ENCODE measurements at places on chromosomes 3 and 15.

DNA sequence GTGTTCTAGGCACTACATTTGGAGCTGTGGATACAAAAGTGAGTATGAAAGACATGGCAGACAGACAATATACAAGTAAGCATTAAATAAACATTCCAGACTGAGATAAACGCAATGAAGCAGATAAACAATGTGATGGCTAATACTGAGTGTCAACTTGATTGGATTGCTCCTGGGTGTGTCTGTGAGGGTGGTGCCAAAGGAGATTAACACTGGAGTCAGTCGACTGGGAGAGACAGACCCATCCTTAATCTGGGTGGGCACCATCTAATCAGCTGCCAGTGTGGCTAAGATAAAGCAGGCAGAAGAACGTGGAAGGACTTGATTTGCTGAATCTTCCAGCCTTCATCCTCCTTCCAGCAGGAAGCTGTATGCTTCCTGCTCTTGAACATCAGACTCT, 77.2 kb downstream of the CADPS start:
- no peak for DNase-seq

DNA sequence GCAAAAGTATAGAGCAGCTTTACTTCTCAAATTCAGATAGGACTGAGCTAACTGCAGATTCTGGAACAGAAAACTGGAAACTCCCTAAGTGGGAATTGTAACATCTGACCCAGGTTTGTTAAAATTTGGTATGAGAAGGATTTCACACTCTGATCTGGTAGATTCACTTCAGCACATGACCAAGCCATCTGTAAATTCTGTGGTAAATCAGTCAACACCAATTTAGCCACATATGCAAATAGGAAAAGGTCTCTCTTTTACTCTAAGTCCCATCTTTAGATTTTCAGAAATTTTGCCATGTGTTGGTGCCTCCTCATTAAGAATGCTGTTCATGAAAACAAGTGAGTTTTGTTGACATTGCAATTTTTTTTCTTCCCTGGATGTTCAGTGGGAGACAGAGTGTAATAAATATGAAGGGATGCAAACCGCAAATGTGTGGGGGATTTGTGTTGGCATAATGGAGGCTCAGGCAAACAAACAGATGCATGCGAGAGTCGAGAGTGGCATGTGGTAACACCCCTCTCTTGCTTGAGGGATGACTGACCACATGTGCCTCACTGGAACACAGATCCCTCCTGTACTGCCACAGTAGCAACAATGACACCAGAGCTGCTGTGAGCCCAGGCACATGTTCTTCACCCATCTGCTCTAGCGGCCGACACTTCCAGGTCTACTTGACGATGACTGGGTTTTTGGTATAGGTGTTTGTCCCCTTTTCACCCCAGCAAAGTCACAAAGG, 146.6 kb downstream of the FEZF2 start:
- no peak for DNase-seq

DNA sequence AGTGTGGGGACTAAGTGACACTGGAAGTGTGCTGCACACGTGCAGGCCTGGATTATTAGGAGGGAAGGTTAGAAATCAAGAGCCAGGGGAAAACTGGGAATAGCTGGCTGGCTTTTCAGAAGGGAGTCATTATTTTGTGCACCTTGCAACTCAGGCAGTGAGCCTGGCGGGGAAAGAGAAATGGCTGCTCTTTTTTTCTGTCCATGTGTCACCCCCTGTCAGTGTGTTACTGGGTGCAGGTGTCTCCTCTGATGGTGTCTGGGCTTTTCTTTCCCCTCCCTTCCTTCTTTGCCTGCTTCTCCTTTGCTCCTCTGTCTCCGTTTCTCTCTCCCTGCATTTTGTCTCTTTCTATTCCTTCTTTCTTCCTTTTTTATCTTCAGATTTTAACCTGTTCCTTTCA, 130.7 kb downstream of the APBA2 start:
- DNase-seq = no peak

- DNase-seq = no peak
These were observed 162.3 kb downstream of the PGPEP1L start for GRCh38 chr15:98845138-98845884.

DNA sequence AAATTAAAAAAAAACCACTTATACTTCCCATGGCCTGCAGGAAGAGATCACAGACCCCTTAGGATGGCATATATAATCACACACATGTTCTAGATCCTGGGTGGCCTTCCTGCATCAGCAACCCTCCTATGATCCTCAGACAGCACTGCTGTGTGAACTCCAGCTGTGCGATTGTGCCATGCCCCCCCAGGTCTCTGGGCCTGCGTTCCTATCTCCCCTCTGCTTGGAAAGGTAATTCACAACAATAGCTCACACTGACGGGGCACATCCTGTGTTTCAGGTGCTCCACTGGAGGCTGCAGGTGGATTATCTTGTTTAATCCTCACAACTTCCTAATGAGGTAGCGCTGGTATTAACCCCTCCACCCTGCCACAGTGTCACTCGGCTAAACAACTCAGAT, 71.2 kb upstream of the GLCE start:
- DNase-seq = no peak

GRCh38 chr15:74610302-74610951, 5.2 kb upstream of the CLK3 start:
- no peak for DNase-seq

DNA sequence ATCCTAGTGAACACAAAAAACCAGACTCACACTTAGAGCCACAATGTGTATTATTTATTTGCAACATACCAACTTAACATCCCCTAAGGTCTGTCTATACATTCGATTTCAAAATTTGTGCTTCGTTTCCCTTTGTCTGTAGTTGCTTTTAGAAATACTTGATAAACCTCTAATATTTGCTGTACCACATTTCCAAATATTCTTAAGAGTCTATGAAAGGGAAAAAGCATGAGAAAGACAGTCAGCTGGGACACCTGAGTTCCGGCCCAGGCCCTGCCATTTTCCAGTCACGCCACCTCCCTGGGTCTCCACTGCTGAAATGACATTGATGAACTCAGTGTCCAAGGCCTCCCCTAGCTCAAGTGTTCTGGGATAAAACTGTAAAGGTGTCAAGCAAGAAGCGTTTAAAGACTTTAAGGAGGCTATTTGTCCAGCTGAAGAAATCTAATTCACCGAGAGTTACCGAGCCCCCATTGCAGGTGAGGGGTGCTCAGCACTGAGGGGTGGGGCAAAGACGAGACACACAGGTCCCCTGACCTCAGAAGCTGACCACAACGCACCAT, 26.6 kb downstream of the LRRC2 start:
- DNase-seq = peak; percentile 41

- DNase-seq = no peak
These were observed 51.0 kb downstream of the ATP8B4 start for GRCh38 chr15:50068016-50068415.

GRCh38 chr3:129230311-129231019, 18.9 kb upstream of the COPG1 start:
- no peak for DNase-seq

- DNase-seq = no peak
These were observed 91.5 kb downstream of the RPL22L1 start for GRCh38 chr3:170778240-170779217.

- no peak for DNase-seq
These were observed 2.2 kb upstream of the PRKCD start for GRCh38 chr3:53158765-53159155.

DNA sequence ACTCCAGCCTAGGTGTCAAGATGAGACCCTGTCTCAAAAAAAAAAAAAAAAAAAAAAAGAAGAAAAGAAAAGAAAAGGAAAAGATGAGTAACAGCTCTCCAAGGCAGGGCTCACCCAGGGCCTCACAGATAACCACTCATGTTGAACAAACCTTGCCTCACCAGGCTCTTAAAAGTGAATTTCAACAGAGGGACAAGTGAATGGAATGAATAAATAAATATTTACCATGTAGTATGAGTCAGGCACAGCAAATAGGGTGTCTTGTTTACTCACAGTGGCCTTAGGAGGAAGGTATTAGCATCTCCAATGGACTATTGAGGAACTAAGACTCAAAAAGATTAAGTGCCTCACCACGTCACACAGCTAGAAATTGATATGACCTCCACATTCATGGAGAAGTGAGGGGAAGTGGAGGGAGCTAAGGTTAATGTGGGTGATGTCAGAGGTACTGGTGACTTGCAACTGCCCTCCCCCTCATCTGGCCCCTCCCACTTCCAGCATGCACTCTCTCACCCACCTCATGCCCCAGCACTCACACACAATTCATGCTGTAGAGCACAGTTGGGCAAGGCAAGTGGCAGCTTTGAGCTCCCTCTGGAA, 255.5 kb downstream of the UACA start:
- no peak for DNase-seq

DNA sequence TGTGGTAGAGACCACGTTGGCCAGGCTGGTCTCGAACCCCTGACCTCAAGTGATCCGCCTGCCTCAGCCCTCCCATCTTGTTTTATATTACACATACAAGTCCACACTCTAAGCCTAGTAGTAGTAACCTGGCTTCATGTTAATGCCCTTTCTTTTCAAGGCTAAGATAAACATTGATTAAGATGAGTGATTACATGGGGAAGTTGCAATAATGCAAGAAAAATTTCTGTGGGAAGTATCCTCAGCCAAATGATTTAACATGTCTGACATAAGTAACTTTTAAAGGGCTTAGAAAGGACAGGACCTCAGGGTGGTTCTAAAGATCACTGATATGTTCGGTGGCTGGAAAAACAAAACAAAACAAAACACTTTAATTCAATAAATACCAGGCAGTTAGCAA, 72.1 kb downstream of the SFMBT1 start:
- DNase-seq = no peak

- DNase-seq = no peak
These were observed 47.0 kb upstream of the ACKR4 start for GRCh38 chr3:132549890-132550578.

- no peak for DNase-seq
These were observed 79.9 kb downstream of the MBNL1 start for GRCh38 chr3:152348436-152349177.

DNA sequence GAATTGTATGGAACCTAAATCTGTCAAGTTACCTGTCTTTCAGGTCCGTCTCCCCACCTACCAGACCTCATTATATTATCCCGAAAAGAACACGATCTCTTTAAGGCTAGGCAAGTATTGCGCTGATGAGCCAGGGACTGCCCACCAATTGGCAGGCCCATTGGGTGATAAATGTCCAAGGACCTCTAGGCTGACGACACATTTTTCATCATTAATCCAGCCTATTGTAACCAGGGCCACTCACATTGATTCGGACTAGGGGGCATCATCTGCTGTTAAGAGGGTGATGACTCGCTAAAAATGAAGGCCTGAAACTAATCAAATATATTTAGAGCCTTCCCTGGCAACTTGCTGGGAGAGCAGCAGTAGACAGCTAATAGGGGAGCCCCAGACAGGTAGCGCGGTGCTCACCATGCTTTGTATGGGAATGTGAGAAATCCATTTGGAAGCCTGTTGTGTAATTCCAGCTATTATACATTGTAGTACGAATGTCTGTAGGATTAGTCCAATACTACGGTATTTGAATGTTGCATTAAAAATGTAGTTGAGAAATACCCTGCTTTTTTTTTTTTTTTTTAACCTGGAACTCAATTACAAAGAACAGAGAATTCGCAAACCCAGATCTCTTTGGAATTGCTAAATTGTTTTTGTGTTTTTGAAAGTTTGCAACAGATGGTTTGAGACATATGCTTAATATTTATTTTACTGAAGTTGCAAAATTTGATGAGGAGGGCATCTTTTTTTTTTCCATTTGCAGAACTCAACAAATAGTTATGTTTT, 156.1 kb downstream of the ROBO2 start:
- no peak for DNase-seq

DNA sequence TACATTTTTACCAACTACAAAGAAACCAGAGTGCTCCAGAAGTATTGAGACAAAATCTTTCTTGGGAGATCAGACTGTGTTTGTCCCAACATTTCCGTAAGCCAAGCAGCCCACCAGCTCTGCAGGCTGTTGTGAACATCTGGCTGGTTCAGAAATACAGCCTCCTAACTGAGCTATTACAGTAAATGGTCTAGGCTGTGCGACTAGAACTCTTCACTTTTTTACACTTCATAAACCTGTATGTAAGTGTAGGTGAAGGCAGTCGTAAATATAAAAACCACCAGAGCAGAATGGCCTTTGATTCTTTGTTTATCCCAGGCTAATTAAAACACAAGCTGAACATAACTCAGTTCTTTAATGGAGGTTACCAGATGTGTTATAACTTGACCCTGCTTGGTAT, 235.3 kb downstream of the ARRDC4 start:
- DNase-seq = no peak

All from activated T-cell treated with anti-CD3 and anti-CD28 coated beads, Interleukin-2, amount 50 U/mL, for 1 hour (primary cell).